ENCODE measurements at places on chromosomes 2 and 18.

DNA sequence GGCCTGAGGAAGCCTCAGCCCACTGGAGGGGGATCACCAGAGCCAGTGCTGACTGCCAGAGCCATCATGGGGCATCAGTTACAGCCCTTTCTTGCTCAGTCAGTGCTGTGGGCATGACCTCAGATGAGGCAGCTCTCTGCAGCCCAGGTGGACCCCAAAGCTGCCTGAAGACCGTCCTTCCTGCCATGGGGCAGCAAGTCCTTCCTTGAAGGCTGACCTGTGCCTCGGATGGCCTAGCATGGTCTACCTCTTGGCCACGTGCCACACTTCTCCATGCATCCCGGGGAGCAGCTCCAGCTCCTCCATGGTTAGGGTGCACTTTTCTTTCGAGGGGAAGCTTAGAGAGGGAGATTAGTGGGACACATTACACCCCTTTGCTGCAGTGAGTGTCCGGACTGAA is 233.4 kb downstream of the VAPA start:
- DNase-seq, result no peak

DNA sequence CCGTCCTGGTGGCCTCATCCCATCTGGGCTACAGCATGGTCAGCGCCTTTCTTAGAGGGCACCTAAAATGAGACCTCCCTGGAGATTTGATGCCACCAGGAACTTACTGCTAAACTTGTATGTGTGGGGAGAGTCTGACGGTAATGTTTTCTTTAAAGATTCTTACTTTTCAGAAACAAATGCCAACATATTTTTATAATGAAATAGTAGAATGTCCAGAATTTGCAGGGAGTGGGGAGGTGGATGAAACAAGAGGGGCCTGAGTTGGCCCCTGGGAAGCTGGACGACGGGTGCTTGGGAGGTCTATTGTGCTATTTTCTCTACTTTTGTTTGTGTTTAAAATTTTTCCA is 118.8 kb upstream of the CTDP1 start:
- DNase-seq, result no peak

- no peak for DNase-seq
Measured at GRCh38 chr2:189860161-189860560, 75.9 kb downstream of the PMS1 start.

DNA sequence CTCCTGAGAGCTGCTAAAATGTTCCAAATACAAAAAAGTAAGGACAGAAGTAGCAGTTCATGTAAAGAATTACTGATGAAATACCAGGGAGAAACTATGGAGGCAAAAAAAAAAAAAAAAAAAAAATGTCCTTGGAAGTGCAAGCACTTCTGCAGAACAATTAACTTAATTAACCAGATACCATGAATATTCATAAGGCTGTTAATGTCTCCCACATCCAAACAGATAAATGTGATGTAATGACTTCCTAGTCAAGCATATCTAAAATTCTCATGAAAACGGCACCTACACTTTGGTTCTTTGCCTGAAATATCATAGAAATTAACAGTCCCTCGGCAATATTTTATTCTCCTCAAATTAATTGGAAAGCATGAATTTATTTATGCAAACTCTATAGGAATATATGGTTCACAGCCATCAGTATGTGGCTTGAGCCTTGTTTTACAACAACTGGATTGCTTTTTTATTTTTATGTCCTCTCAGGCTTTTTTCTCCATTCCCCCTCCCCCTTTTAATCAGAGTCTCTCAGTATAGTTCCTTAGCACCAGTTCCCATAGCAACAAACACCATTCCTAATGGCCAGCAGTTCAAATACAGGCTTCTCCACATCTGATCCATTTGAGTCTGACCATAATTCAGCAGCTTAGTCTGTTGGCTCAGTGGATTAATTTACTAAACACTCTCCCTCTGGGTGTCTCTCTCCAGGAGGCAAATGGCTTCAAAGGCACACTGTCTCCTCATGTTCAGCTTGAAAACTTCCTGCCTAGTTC is 97.1 kb downstream of the ITGA4 start:
- DNase-seq, result no peak

- DNase-seq, result no peak
Measured at GRCh38 chr2:239203443-239204135, 197.2 kb downstream of the HDAC4 start.

DNA sequence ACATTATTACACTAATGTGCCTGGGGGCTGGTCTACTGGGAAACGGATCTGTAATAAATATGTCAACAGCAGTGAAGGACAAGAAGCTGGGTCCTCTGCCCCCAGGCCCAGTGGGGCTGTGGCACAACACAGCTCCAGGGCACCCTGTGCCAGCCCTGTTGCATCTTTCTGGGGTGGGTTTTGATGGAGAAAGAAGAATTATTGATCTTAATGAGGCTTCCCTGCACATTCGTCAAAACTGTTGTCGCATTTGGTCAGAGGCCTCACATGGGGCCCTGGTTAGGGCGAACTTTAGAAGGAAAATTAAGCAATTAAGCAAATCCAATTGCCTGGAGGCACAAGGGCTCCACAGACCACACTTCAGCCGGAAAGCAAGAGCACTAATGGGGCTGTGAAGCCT is 30.0 kb upstream of the TWIST2 start:
- DNase-seq, result no peak

DNA sequence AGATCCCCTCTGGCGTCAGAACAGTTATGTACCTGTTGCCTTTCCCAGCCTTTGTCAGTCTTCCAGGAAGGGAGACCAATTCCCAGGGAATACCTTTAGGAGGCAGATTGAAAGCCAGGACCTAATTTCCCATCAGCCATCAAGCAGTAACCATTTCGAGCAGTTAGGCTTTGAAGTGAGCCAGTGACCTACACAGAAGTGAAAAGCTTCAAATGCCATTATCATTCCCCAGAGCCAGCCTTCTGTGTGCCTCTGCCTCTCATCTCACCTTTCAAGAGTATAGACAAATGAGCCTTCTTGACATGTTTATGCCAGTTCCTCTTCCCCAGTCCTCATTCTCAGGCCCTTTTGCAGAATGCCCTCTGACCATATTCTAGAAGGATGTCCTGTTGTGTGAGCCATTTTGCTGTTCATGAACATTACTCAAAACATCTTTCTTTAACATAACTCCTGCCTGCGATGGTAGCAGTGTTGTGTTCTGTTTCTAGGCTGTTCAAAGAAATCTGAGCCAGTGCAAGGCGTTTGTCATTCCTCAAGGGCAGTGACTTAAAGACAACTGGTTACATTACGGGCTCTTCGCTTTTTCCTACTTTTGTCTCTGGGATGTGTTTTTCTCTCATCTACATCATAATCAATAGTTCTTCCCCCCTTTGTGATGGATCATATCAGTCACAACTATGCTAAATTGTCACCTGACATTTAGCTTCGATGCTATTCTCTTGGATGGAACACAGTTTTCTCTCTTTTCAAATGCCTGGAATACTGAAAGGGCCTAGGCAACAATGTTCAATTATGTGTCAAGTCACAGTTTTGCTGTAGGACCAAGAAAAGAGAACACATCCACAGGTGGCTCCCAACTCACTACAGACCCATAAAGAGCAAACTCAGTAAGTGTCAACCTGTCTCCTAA is 138.6 kb downstream of the ALK start:
- no peak for DNase-seq

Data from NCI-H1105 treated with DMSO at 0.1 percent for 48 hours (cell line).